Cortex of kidney (tissue), 1 donor: ENCODE measurements at places on chromosomes 7 and 10.

DNA sequence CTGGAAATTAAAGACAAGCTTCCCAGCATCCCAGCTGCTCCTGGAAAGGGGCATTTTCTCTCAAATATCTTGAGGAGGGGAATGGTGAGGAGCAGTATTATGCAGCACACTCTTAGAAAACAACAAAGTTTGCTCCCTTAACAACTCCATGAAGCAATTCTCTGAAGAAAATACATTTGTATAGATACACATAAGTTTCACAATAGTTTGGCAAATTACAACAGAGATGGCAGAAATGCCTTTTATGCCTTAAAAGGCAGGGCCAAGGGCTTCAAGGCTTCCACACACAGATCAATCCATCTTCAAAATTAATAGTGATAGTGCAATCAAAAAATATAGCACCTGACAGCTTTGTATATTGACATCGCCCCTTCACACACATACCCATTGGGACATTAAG, 12.2 kb downstream of the DGKI start:
- no peak for DNase-seq

- no peak for DNase-seq
Observed at GRCh38 chr7:149432121-149432691, 28.7 kb downstream of the ZNF777 start.

- DNase-seq: no peak
Observed at GRCh38 chr7:32150039-32150438, 79.8 kb upstream of the PDE1C start.

DNA sequence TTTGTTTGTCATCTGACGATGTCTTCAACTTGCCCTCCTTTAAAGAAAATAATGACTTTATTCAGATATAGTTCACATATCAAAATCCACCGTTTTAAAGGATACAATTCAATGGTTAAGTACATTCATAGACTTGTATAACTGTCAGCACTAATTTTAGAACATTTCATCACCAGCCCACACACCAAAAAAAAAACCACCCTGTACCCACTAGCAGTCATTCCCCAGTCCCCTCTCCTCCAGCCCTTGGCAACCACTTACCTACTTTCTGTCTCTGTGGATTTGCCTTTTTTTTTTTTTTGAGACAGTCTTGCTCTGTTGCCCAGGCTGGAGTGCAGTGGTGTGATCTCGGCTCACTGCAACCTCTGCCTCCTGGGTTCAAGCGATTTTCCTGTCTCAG, 5.3 kb upstream of the HILPDA start:
- no peak for DNase-seq

- no peak for DNase-seq
Observed at GRCh38 chr10:104303594-104304355, 34.5 kb downstream of the ITPRIP start.

- DNase-seq: no peak
Observed at GRCh38 chr10:103481974-103482531, 3.0 kb upstream of the CALHM3 start.
